ENCODE measurements at places on chromosomes 3 and 15.

GRCh38 chr3:143070977-143071551 is 48.5 kb upstream of the CHST2 start:
- peak; percentile 81 for DNase-seq

GRCh38 chr3:113736548-113737089 is 9.4 kb downstream of the NAA50 start:
- DNase-seq = peak; percentile 58

GRCh38 chr3:154759966-154760365 is 320.2 kb upstream of the MME start:
- DNase-seq = no peak

DNA sequence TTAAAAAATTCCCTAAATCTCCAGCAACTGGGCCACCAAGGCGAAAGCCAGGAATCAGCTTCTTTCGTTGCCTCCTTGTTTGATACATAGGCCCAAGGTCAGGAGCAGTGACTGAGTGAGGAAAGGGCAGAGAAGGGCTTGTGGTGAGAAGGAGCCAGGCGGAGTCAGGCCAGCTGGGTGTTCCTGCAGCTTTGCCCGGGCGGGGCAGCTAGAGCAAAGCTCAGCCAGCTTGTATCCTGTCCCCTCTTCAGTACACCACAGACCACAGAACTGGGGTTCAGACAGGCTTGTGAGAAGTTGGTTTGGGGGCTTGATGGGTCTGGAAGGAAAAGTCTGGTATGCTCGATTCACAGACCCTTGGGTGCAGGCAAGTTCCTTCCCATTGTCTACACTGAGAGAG is 52.6 kb downstream of the CCK start:
- DNase-seq = no peak

DNA sequence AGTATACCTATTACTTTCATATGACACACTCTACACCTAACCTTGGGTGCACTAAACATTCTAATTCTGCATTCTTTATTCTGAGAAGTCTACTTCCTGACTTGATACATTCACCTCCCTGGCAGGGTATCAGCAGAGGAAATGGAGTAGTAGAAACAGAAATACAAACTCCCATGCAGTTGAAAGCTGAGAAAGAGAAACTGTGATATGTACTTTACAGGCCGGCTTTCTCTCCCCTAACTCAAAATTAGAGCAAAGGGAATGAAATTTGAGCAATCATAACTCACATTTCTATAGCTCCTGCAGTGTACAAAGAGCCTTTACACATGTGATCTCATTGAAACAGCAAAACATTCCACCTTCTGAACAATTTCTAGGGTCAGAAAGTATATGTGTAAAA is 135.5 kb upstream of the COL8A1 start:
- DNase-seq = peak; percentile 7

- no peak for DNase-seq
Measured at GRCh38 chr3:87191641-87192040, 35.5 kb upstream of the CHMP2B start.

GRCh38 chr3:38137615-38138348 is 679 bp upstream of the MYD88 start:
- no peak for DNase-seq

GRCh38 chr3:45666757-45667431 is 22.3 kb upstream of the SACM1L start:
- no peak for DNase-seq

DNA sequence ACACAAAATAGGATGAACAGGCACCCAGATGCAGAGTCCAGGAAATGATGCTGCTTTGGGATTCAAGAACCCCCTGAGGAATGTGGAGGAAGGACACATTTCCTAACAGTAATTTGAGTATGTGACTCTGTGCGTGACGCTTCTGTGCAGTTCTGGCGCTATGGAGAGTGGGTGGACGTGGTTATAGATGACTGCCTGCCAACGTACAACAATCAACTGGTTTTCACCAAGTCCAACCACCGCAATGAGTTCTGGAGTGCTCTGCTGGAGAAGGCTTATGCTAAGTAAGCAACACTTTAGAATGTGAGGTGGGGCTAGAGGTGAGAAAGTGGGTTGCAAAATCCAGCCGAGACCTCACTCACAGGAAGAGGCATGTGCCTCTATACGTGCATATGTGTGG is 28.3 kb downstream of the CAPN3 start:
- no peak for DNase-seq

- no peak for DNase-seq
Measured at GRCh38 chr3:32992310-32992686, 40.9 kb downstream of the CCR4 start.

GRCh38 chr3:40427045-40427669 is 30.0 kb upstream of the RPL14 start:
- no peak for DNase-seq

GRCh38 chr15:74754593-74755215 is 6.1 kb downstream of the CYP1A2 start:
- DNase-seq = no peak

GRCh38 chr3:50592568-50592967 is 19.0 kb downstream of the CISH start:
- no peak for DNase-seq

- no peak for DNase-seq
Measured at GRCh38 chr3:126546013-126546412, 12.7 kb downstream of the C3orf22 start.

DNA sequence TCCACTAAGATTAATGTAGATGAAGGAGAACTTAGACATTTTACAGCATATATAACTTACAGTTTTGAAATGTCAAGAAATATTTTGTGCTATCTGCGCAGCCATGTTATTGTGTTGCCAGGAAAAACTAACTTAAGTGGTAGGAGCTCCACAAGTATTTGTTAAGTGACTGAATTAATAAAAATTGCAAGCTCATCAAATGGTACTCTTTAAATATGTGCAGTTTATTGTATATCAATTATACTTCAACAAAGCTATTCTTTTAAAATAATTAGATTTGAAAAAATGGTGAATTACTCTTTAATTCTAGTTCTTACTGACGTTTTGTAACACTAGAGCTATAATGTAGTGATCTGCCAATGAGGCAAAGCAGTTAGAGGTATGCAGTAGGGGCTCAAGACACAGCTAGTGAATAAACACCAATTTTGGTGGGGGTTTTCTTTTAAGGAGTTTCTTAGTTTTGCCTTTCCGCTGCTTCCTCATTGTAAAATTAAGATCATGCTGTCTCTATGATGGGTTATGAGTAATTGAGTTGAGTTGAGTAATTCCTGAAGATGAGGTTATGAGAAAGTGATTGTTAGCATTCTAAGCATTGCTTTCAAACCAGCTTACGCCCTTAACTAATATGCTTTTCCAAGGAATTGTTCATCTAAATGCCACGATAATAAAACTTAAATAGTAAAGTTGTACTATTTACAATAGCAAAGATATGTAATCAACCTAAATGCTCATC is 10.9 kb upstream of the LXN start:
- peak; percentile 47 for DNase-seq

- DNase-seq = no peak
Measured at GRCh38 chr3:78863306-78864203, 904.2 kb downstream of the ROBO1 start.

DNA sequence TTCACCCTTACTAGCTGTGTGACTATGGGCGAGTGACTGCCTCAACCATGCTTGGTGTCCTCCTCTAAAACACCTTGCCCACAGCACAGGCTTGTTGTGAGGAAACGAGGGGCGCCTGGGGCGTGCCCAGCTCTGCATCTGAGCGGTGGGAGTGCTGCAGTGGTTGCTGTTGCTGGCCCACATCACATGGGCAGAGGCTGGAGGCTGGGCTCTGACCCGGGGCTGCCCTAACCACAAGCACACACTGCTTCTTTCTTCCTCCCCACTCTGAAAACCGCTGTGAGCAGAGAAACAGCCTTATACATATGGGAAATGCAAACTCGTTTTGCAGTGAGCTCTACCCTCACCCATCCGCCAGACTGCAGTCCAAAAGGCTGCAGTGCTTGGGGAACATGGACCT is 74.8 kb upstream of the RPL32 start:
- DNase-seq = no peak

- DNase-seq = no peak
Measured at GRCh38 chr3:36367912-36368573, 12.3 kb upstream of the STAC start.
